Nucleus accumbens (tissue), 56 donors: ENCODE measurements at places on chromosomes 4 and X.

DNA sequence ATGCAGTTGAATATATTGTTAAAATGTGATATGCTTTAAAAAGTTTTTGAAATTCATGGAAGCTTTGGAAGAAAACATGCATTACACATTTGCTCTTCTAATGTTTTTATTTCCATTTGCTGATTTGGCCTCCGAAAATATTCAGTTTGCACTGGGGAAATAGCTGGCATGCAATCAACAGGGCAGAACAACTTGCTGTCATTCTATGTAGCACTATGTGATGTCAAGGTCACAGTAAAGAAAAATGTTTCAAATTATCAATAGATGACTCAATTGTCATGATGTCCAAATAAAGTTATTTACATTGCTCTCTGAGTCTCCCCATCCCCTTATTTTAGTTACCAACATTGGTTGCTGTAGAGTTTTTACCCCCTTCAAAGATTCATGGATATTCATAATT is 119.2 kb downstream of the TLL1 start:
- no peak for DNase-seq

DNA sequence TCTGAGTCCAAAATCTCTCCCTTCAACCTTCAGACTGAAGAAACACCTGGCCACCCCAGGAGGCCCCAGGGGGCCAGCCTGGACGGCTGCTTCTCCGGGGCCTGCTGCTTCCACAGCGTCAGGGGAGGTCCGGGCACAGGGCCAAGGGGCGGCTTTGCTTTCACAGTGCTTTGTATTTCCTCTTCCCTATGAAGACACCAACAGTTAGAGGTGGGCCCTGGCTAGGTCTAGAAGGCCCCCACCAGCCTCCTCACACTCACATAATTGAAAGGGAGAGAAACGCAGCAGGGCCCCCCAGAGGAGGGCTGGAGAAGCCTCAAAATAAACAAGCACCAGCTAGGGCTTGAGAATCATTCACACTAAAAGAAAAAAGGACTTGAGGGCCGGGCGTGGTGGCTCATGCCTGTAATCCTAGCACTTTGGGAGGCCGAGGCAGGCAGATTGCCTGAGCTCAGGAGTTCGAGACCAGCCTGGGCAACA is 17.8 kb downstream of the SCD5 start:
- no peak for DNase-seq

DNA sequence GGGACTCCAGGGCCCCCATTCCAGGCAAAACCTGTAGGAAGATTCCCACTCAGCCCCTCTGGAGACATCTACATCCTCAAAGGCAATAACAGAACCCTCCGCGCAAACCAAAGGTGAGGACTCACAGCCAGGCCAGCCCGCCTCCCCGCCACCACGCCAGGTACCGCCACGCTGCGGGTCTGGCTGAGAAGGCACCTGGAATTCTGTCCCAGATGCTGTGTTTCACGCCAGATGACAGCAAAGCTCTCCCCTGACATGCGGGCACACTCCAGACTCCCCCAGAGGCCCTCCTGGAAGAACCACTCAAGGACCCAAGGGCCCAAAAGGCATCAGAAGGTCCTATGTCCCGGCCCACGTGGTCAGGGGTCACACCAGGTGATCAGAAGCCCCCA is 59.6 kb downstream of the FAM53A start:
- DNase-seq, result no peak

DNA sequence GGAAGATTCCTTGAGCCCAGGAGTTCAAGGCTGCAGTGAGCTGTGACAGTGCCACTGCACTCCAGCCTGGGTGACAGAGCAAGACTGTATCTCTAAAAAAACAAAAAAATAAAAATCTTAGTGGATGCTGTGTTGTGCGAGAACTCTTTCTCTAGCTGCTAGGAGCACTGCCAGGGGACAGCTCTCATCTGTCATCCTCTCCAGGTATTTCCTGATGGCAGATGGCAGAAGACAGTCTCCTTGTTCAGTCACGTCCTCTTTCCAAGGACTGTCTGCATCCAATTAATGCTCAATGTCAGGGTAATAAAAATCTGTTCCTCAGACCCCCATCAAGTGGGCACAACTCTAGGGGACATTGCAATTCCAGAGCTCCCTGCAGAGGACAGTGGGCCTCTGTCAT is 29.2 kb downstream of the PPM1K start:
- no peak for DNase-seq

DNA sequence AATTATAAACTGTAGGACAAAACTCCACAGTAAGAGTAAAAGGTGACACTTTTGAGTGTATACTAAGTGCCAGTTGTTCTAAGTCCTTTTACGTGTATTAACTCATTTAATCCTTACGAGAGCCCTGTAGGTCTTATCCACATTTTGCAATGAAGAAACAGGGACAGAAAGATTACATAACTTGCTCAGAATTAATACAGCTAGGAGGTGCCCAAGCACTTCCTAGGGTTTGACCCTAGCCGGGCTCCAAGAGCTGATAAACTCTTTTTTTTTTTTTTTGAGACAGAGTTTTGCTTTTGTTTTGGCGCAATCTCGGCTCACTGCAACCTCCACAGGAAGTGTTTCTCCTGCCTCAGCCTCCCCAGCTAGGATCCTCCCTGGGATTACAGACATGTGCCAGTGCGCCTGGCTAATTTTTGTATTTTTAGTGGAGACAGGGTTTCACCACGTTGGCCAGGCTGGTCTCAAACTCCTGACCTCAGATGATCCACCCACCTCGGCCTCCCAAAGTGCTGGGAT is 110.4 kb downstream of the UBE2K start:
- no peak for DNase-seq

DNA sequence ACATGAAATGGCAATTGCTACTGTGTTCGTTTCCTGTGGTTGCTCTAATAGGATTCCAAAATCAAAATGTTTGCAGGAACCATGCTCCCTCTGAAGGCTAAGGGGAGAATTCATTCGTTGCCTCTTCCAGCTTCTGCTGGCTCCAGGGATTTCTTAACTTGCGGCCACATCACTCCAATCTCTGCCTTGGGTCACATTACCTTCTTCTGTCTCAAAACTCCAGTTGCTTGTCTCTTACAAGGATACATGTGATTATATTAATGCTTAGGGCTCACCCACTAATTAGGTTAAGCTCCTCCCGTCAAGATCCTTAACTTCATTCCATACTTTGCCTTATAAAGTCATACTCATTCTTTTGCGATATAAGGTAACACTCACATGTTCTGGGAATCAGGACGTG is 208.4 kb downstream of the RBM46 start:
- no peak for DNase-seq

DNA sequence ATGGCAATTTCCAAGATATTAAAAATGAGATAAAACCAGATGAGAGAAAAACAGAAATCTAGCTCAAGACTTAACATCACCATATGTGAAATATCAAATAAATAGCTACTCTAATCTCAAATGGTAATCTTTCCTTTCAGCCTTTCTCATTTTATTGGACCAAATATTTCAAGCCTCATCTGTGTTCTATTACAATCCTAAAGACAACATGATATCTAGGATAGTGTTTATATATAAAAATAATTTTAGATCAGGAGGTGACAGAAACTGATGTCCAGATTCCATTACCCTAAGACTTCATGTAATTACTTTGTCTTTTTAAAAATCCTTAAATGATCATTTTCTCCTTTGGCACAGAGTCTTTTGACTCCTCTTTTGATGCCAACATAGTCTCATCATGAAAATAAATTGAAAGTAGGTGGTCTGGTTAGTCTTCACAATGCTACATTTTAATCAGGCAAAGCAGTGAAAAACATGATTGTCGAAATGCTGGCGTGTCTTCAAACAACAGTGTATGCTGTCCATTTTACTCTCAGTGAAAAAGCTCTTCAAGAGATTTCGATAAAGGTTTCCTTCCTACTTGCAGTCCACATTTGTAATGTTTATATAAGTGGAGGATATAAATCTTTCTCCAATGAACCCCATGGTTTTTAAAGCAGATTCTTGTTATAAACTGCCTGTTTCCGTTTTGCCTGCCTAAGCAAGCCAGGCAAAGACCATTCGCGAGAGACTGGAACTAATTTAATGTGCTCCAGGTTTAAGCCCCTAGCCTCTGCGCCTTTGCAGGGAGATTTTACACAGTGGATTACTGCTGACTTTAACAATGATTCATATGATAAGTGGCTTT is 169.8 kb downstream of the SCFD2 start:
- no peak for DNase-seq

GRCh38 chr4:124449881-124450280 is 262.7 kb downstream of the ANKRD50 start:
- DNase-seq, result no peak

DNA sequence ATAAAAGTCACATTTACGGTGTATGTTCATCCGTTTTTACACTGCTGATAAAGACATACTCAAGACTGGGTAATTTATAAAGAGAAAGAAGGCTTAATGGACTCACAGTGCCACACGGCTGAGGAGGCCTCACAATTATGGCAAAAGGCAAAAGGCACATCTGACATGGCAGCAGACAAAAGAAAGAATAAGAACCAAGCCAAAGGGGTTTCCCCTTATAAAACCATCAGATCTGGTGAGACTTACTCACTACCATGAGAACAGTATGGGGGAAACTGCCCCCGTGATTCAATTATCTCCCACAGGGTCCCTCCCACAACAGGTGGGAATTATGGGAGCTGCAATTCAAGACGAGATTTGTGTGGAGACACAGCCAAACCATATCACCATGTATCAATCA is 7.3 kb upstream of the GUCY1B1 start:
- no peak for DNase-seq

DNA sequence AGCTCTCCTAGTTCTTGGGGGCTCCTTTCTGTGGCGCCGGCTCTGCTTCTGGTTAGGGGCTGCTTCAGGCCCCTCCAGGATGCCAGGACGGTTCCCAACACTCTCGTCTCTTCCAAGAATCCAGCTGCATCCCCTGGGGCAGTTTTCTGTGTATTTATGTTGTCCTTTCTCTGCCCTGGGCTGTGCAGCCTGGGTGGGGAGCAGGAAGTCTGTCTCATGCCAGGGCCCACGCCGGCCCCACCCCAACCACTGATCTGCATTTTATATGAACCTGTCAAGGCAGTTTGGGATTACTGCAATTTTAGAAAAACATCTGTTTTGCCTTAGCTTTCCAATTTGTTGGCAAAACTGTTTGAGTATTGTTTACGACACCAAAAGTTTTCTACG is 14.6 kb downstream of the CTBP1 start:
- no peak for DNase-seq

- no peak for DNase-seq
Measured at GRCh38 chrX:29012867-29013266, 425.6 kb downstream of the IL1RAPL1 start.

GRCh38 chr4:70613306-70614183 is 15.0 kb upstream of the ENAM start:
- DNase-seq, result no peak

GRCh38 chrX:78693536-78693935 is 34.4 kb upstream of the RTL3 start:
- no peak for DNase-seq

DNA sequence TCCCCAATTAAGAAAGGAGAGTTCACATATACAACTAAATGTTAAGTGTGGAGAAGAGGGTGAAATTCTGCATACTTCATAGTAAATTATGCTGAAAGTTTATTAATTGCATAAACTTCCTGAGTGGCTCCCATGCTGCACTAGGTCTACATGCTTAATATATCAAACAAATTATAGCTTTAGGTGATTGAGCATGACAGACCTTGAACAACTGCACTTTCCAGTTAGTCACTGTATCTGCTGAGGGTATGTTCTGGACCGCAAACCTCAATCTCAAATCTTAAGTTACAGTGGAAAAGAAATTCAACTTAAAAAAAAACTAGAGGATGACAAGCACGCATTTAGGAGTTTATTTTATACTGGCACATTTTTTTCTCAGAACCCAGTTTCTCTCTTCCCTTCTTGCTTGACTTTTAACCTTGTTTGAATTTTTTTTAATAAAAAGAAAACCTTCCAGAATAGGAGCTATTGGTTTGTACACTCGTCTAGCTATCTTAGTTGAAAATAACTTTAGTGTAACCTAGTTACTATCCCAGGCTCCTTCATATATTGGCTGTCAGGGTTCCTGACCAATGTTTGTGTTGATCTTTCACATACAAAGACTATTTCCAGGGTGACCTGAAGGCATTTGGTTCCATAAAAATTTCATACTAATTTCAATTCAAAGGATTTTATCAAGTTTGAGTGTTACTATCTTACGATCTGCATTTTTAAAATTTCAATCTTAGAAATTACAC is 10.2 kb upstream of the FAM120C start:
- no peak for DNase-seq

DNA sequence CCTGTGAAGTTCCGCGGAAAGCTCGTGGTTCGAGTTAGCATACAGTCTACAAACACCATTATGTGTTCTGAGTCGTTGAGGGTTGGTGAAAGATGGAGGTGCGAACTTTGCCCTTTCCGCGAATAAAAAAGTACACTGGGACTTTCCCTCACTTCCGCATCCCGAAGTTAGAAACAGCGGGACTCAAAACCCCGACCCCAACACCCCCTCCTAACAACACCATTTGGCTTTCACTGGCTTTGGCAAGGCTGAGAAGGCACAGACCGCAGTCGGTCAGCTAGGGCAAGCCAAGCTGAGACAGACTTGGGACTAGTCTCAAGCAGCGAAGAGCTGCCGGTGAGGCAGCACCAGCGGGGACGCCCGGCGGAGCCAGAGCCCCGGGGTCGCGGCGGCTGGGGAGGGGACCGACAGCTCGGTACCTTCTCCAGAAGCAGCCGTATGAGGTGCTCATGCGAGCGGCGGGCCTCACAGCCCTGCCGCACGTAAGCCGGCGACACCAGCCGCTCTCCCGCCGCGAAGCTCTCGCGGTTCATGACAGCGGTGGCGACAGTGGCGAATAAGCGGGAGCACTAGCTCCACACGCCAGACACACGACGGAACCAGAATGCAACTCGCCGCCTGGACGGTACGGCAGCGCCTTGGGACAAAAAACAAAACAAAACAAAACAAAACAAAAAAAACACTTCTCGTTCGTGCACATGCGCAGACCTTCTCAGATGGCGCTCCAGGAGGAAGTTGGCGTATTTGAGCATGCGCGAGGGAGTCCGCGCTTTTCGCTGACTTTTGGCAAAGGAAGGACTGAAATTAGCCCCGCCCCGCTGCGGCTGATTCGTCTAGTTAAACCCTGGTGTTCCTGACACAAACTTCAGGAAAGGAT is at the start of gene SEPSECS:
Gene SEPSECS (minus strand): TSS at position 613 of the 877 bp plus-strand sequence. CDS start 80 bp downstream, at position 533.
- peak; percentile 90 for DNase-seq

DNA sequence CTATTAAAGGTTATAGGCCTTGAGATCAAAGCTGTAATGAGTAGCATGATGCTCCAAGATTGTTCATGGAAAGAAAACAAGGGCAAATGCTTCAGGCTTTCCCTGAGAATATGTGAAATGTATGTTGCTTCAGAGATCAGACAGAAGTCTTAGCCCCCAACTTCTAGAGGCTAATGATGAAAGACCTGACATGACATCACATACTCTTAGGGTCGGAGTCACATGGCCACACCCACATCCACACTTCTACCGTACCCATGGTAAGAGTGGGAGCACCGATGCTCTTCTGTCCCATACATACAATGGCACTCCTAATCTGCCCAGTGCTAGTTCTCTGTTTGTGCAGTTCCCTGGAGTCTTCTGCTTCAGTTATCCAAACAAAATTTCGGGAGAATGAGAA is 111.9 kb upstream of the ACSL4 start:
- no peak for DNase-seq

GRCh38 chr4:156971165-156971675 is 379 bp downstream of the PDGFC start:
- peak; percentile 18 for DNase-seq

- no peak for DNase-seq
Measured at GRCh38 chr4:86011117-86011516, 348.7 kb downstream of the MAPK10 start.
